ENCODE measurements at places on chromosomes 16 and 17.

GRCh38 chr17:42906772-42907446 lies 6.3 kb downstream of the G6PC1 start:
- DNase-seq, result no peak

GRCh38 chr17:50559674-50560184 lies 786 bp upstream of the CACNA1G start:
- DNase-seq, result peak; percentile 28

- DNase-seq, result no peak
Observed at GRCh38 chr17:15930426-15930825, 14.5 kb upstream of the ADORA2B start.

GRCh38 chr17:10046786-10047785 lies 142.0 kb upstream of the RCVRN start:
- peak; percentile 19 for DNase-seq

DNA sequence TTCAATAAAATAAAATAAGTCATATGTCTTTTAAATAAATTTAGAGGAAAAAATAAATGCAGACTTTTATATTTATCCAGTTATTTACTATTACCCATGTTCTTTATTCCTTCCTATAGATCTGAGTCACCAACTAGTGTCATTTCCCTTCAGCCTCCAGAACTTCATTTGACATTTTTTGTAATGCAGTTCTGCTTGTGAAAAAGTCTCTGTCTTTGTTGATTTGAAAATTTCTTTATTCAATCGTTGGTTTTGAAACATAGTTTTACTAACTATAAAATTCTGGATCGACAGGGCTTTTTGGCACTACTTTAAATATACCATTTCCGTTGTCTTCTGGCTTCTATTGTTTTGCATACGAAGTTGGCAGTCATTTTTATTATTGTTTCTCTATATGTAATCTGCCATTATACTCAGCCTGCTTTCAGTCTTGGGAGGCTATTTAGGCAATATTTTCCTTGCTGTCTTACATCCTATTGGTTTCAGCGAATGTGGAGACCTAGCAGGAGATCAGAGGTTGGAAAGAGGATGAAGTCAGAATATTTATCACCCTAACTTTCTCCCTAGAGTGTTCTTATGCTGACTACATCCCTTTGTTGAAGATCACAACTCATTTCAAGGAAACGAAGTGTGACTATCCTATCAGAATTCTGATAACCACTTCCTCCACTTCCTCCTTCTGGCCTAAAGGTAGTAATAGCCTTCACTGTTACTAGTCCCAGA lies 42.0 kb upstream of the SLC6A2 start:
- no peak for DNase-seq

Data from CD4-positive, alpha-beta T cell treated with Interleukin-21 for 1 hour (primary cell).